ENCODE measurements at places on chromosomes 5 and 9. TPM values are rescaled to one million over a fixed set of nuclear protein-coding genes. Genes with fewer than 3 reads are reported as not detected.

The TIFAB gene
- not detected for total RNA-seq

The STPG3 gene
- not detected for total RNA-seq

The KCNV2 gene
- not detected for total RNA-seq

The FCHSD1 gene
- total RNA-seq: 44.9 TPM

The GRM6 gene
- not detected for total RNA-seq

The SMIM27 gene
- 19.5 TPM for total RNA-seq

The TXNDC8 gene
- total RNA-seq: not detected

The ESM1 gene
- not detected for total RNA-seq

The KIAA1958 gene
- total RNA-seq: 17.0 TPM

The CHSY3 gene
- total RNA-seq: not detected

The TAF11L10 gene
- not detected for total RNA-seq

The PCDHGA3 gene
- not detected for total RNA-seq

The WDR38 gene
- total RNA-seq: not detected

The FBXW5 gene
- 107 TPM for total RNA-seq

The PCDHA12 gene
- total RNA-seq: not detected

The CD180 gene
- not detected for total RNA-seq

The PGM5 gene
- not detected for total RNA-seq

The ABCA2 gene
- 17.8 TPM for total RNA-seq

The VCAN gene
- 0.04 TPM for total RNA-seq

The SELENOP gene
- total RNA-seq: not detected

The NRG2 gene
- total RNA-seq: not detected

The LCN12 gene
- total RNA-seq: 0.64 TPM

The CCDC107 gene
- total RNA-seq: 10.2 TPM

The PCDHB8 gene
- not detected for total RNA-seq

The NR2F1 gene
- not detected for total RNA-seq

The WNT8A gene
- total RNA-seq: not detected

The LCN9 gene
- not detected for total RNA-seq

The SEC24A gene
- 36.6 TPM for total RNA-seq

The FCN1 gene
- total RNA-seq: not detected

The ENTPD2 gene
- 0.27 TPM for total RNA-seq

The TNPO1 gene
- 87.4 TPM for total RNA-seq

The CARTPT gene
- total RNA-seq: not detected

The ANKRD31 gene
- 0.47 TPM for total RNA-seq

The CCL27 gene
- 0.64 TPM for total RNA-seq

The PLAC8L1 gene
- 0.88 TPM for total RNA-seq

The SPARC gene
- total RNA-seq: 0.18 TPM

Measured in activated naive CD4-positive, alpha-beta T cell treated with anti-CD3 and anti-CD28 coated beads, Interleukin-2, amount 50 U/mL, for 72 hours (primary cell).